Epithelial cell of proximal tubule (primary cell): ENCODE measurements at places on chromosomes 1 and 21.

DNA sequence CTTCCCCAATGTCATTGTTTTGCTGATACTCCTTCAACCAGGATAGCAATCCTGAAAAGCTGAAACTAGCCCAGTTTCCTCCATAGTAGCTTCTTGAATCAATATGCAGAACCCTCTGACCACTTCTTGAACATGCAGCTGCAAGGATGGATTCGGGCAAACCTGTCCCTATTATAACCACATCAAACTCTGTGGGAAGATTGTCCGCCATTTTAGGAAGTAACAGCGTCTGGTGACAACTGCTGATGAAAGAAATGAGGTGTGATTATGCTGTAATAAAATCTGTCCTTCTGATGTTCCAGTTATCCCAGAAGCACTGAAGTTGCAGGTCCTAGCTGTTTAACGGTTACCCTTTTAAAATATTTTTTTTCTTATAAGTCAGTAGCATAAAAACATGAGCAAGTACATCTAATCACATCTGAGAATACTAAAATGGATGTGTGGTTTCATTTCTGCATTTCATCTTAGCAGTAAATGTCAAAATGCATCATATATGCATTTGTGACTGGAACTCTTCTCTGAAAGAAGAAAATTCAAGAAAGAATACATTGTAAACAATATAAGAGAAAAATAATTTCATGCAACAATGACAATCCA lies 4.5 kb downstream of the CHML start:
- no peak for DNase-seq

GRCh38 chr1:41046347-41046775 lies 24.8 kb upstream of the SLFNL1 start:
- no peak for DNase-seq

GRCh38 chr1:87754139-87754538 lies 425.5 kb downstream of the LMO4 start:
- no peak for DNase-seq

DNA sequence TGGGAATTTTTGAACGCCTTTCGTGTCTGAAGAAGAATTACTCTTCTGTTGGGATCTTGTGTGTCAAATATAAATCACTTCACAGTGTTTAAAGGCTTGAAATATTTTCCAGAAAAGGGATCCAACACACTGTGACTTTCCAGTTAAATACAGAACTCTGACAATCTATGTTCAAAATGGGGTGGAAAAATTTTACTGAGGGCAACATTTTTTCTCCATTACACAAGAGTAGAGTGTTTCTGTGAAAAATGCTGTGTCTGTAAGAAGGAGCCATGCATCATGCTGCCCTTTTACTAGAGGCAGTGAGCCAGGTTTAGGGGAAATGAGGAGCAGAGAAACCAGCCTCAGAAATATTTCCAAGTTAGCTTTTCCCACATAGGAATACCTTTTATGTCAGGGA lies 86.5 kb downstream of the VPS13D start:
- no peak for DNase-seq

DNA sequence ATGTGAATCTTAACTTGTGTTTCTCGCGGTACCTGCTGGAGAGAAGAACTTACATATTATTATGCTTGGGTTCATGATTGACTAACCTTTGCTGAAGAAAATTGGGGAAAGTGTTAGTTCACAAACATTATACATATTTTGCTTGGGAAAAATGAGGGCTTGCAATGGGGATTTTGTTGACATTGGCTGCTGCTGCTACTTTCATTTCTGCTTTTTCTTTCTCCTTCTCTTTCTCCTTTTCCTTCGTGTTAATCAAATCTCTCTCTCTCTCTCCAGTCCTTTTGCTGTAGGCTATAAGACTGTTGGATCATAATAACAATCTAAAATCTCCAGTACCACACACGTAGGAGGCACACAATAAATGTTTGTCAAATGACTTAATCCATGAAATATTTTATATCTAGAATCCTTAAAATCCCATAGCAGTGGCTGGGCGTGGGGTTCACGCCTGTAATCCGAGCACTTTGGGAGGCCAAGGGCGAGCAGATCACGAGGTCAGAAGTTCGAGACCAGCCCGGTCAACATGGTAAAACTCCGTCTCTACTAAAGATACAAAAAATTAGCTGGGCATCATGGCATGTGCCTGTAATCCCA lies 23.0 kb downstream of the IRF2BP2 start:
- DNase-seq, result no peak
